ENCODE measurements at places on chromosomes 13 and 19.

DNA sequence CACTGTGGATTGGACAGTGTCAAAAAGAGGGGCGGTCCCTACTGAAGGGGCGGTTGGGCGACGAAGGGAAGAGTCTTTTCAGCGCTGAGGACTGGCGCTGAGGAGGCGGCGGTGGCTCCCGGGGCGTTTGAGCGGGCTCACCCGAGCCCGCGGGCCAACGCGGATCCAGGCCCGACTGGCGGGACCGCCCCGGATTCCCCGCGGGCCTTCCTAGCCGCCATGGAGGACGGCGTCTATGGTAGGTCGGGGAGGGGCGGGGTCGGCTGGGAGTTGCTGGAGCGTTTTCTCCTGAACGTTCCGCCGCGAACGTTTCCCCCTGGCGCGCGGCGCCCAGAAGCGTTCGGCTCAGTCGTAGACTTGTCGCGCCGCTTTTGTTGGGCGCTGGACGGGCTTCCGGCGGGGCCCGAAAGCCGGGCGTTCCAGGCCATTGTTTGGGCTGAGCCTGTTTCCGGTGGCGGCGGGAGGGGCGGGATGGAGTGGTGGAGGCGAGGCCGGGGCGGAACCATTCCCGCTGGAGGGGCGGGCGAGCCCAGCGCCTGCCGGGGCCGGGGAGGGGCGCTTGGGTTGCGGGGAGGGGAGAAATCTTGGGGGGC, at the start of gene CYTH2:
Gene CYTH2, plus strand, starts transcription at position 81 of the 593 bp plus-strand sequence. Its CDS starts 139 bp downstream, at position 220.
- peak; percentile 53 for DNase-seq

- DNase-seq, result no peak
These were observed 50.3 kb downstream of the CCDC70 start for GRCh38 chr13:51912091-51912490.

GRCh38 chr13:46896341-46897137, at the start of gene HTR2A:
Gene HTR2A, minus strand, starts transcription at chr13:46897053. Its CDS starts 1,147 bp downstream, at chr13:46895906.
- DNase-seq, result no peak

GRCh38 chr19:54452626-54453025, 3.6 kb downstream of the LENG8 start:
- DNase-seq, result no peak

GRCh38 chr19:6516018-6516658, 14.0 kb upstream of the TUBB4A start:
- peak; percentile 85 for DNase-seq

DNA sequence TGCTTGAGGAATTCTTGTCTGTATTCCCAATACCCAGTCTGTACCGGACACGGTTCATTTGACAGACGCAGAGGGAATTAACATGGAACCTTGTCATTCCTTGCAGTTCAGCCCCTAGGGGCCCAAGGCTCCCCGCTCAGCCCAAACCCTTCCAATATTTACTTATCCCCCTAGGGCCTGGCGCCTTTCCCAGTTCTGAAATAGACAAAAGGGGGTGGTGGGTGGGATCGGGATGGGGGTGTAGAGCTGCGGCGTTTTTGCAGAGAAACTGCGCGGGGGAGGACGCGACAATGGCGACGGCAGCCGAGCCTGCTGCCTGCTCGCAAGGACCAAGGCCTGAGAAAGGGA, 583 bp downstream of the AKAP8L start:
- no peak for DNase-seq

GRCh38 chr19:3120611-3121276, 15.1 kb upstream of the GNA15 start:
- DNase-seq, result no peak

DNA sequence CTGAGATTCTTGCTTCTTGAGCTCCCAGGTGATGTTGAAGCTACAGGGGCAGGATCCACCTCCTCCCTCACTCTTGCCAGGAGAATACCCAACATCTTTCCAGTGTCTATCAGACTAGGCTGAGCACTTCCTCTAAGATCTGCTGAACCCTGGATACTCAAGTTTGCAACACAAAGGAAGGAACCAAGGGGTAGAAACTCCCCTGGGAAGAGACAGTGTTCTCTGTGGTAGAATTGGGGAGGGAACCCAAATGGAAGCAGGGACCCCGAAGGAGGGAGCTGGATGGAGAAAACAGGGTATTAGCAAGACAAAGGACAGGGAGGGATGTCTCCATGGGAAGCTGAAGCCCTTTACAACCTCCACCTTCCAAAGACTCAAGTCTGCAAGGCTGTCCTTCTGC, 117.6 kb downstream of the DNAJC15 start:
- no peak for DNase-seq

GRCh38 chr19:4624733-4625362, 14.5 kb upstream of the TNFAIP8L1 start:
- no peak for DNase-seq

DNA sequence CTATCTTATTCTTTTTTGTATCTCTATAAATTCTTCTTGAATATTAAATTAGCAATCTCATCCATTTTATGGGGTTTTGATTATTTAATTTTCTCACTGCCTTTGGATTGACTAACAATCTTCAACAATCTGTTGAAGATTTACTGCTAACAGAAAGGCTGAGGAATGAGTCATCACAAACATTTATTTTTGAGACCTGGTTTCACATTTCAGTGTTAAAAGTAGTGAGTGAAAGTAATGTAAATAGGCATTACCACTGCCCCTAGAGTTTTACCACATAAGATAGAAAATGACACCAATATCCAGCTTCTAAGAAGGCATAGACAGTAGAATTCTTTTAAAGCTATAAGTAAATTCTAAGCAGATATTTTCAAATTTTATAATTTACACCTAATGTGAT, 472.8 kb downstream of the OLFM4 start:
- DNase-seq, result no peak

- no peak for DNase-seq
These were observed 31.9 kb downstream of the SCGB2B2 start for GRCh38 chr19:34644991-34645461.

GRCh38 chr19:38852231-38853044, 2.7 kb upstream of the HNRNPL start:
- peak; percentile 50 for DNase-seq

- DNase-seq, result no peak
These were observed 1264.6 kb downstream of the PCDH9 start for GRCh38 chr13:65965501-65965900.

- no peak for DNase-seq
These were observed 61.2 kb upstream of the WDFY2 start for GRCh38 chr13:51523082-51523518.

DNA sequence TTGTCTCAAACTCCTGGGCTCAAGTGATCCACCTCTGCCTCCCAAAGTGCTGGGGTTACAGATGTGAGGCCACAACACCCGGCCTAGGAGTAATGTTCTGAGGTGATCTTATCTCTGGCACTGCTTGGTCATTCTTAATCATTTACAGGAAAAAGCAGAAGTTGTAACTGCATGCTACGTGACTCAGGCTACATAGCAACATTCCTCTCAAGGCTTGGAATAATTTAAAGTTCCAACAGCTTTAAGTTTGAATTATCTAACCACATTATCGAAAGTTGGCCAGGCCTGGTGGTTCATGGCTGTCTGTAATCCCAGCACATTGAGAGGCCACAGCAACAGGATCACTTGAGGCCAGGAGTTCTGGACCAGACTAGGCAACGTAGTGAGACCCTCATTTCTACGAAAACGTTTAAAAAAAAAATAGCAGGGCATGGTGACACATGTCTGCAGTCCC, 3.9 kb upstream of the B9D2 start:
- DNase-seq, result no peak

GRCh38 chr13:113539822-113540221, 44.7 kb upstream of the TFDP1 start:
- DNase-seq, result no peak

GRCh38 chr13:83829810-83830209, 52.5 kb downstream of the SLITRK1 start:
- no peak for DNase-seq

DNA sequence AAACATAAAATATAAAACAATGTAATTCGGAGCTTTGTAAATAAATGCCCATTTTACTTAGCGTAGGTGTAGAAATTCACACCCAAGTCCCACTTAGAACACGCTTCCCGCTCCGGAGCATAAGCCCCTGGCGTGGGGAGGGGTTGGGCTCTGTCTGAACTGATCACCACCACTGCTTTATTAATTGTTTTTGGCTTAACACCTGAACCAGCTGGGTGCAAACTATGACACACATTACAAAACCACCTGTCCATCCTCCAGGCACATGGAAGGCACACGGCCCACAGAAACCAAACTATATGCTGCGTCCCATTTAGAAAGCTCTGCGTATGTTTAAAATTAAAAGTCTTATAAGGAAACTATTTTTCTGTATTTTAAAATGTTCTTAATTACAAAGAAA, 25.9 kb downstream of the RASA3 start:
- DNase-seq, result no peak

DNA sequence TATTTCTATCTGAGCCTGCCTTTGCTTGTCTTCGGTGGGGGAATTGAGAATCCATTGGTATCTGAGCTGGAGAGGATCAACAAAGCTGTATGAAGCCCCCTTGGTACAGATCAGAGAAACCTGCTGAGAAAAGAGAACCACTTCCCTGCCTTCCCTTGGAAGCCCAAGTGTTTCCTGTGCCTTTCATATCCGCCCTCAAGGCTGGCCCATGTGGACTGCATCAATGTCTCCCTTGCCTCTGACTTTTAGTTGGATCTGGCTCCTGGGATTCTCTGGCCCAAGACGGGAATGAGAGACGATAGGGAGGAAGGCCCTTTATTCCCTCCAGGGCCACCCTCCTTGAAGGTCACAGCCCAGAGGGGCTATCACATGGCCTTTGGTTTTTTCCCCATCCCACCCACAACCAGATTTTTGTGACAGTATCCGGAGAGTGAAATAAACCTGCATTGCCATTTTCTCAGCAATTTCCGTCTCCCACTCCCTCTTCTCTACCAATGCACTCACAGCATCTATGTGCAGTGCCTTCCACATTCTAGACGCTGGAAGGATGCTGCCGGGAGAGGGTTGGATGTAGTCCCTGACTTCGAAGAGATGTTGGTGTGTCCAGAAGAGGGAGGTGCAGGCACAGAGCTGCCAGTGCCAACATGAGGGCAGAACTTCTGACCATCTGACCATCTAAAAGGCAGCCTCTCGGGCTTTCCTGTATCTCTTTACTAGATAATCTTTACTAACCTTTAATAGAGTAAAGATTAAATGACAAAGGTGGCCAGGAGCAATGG, 63.8 kb downstream of the KCTD15 start:
- DNase-seq, result no peak

GRCh38 chr19:13099073-13099999, 3.3 kb downstream of the LYL1 start:
- peak; percentile 53 for DNase-seq

- DNase-seq, result no peak
These were observed 407 bp upstream of the ZNF440 start for GRCh38 chr19:11813703-11814028.

- DNase-seq, result peak; percentile 34
These were observed at the start of gene AKAP11 for GRCh38 chr13:42272115-42272803. Gene AKAP11, plus strand, starts transcription at chr13:42272152. Its CDS starts 14,197 bp downstream, at chr13:42286349.

DNA sequence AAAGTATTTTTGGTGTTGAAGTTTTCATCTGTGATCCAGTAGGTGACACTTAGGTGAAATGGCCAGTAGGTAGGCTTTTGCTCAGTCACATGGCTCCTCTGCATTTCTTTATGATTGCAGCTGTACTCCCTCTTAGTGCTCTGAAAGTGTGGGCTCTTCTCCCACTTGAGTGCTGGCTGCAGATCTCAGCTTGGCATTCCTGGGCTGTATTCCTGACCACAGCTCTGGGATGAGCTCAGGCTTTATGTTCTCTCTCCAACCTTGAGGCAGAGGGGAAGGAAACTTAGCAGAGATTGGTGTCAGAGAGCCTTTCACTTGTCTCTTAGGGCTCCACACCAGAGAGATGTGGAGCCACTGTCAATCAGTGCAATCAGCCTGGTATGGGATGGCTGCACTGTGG, 254.3 kb downstream of the NDFIP2 start:
- DNase-seq, result no peak

- DNase-seq, result no peak
These were observed 1842.5 kb upstream of the PRR20A start for GRCh38 chr13:55298201-55298600.

- DNase-seq, result no peak
These were observed 344.4 kb upstream of the PCDH9 start for GRCh38 chr13:67574320-67575233.

DNA sequence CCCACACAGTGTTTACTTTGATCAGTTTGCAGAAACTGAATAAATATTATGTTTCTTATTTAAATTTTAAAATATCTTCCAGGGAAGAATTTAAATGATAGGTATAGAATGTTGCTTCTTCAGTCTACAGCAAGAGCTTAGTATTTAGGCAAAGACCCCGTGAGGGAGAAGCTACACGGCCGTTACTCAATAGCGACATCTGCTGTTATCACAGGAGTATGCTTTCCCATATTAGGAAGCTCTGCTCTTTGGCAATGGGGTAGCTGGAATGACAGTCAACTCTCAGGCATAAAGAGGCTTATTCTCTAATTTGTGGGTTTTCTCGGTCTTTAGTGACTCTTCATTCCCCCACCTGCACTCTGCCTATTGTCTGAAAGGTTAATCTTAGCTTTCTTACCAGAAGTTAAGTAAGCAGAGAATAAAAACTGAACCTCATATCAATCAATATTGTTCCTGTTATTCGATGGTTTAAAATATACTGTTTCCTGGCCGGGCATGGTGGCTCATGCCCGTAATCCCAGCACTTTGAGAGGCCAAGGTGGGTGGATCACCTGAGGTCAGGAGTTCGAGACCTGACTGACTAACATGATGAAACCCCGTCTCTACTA, 13.2 kb upstream of the LHFPL6 start:
- DNase-seq, result peak; percentile 4

DNA sequence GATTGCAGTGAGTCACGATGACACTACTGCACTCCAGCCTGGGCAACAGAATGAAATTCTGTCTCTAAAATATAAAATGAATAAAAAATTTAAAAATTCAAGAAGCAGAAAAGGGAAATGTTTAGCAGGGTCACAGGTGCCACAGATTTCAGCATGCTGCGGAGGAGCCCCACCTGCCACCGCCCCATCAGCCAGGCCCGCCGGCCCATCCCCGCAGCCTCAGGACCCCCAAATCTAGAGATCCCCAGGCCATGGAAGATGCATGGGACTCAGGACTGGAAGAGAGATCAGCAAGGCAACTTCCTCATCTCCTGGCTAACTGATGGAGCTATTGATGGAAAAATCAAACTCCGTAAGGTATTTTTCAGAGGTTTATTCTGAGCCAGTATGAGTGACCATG, 208.2 kb downstream of the UQCRFS1 start:
- no peak for DNase-seq

DNA sequence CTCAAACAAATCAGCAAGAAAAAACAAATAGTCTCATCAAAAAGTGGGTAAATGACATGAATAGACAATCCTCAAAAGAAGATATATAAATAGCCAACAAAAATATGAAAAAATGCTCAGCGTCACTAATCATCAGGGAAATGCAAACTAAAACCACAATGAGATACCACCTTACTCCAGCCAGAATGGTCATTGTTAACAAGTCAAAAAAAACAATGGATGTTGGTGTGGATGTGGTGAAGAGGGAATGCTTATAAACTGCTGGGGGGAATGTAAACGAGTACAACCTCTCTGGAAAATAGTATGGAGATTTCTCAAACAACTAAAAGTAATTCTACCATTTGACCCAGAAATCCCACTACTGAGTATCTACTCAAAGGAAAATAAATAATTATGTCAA, 239.2 kb upstream of the RFC3 start:
- no peak for DNase-seq

- no peak for DNase-seq
These were observed 636.2 kb downstream of the TBC1D4 start for GRCh38 chr13:74845806-74846205.
